NB4 (cell line): ENCODE measurements at places on chromosomes 2 and 18.
A peak's percentile ranks its signal among the peaks of the same experiment; 100 is the strongest.

GRCh38 chr18:25503567-25504081 lies 151.7 kb upstream of the ZNF521 start:
- DNase-seq, result peak; percentile 2

GRCh38 chr2:45332094-45332493 lies 279.0 kb downstream of the SRBD1 start:
- DNase-seq, result peak; percentile 25

GRCh38 chr2:233448220-233448559 lies 93.9 kb downstream of the DGKD start:
- DNase-seq, result peak; percentile 55

DNA sequence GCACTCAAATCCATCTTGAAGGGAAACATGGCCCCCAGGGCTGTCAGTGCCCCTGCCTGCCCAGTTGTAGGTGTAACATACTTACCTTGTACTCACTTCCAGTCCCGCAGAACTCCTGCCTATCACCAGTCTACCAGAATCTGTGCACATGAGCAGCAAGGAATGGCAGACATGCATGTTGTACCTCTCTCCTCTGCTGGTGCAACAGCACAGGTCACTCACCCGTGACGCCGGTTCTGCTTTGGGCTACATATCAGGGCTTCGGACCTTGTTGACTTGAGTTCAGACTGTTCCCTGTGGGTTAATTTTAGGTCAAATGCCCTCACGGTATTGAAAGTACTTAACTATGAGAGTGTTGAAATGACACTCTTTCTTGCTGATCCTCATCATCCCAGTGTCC lies 215.7 kb downstream of the TPGS2 start:
- DNase-seq, result no peak

- no peak for DNase-seq
These were observed 429.2 kb downstream of the TNS1 start for GRCh38 chr2:217573571-217573970.

- DNase-seq, result no peak
These were observed 174.7 kb upstream of the SIX3 start for GRCh38 chr2:44766777-44767176.

- no peak for DNase-seq
These were observed 670 bp upstream of the MOCOS start for GRCh38 chr18:36186461-36187192.

- peak; percentile 73 for DNase-seq
These were observed 150.0 kb upstream of the ALKAL2 start for GRCh38 chr2:437756-438393.

- DNase-seq, result no peak
These were observed 84.0 kb downstream of the DPP4 start for GRCh38 chr2:161990036-161990435.

DNA sequence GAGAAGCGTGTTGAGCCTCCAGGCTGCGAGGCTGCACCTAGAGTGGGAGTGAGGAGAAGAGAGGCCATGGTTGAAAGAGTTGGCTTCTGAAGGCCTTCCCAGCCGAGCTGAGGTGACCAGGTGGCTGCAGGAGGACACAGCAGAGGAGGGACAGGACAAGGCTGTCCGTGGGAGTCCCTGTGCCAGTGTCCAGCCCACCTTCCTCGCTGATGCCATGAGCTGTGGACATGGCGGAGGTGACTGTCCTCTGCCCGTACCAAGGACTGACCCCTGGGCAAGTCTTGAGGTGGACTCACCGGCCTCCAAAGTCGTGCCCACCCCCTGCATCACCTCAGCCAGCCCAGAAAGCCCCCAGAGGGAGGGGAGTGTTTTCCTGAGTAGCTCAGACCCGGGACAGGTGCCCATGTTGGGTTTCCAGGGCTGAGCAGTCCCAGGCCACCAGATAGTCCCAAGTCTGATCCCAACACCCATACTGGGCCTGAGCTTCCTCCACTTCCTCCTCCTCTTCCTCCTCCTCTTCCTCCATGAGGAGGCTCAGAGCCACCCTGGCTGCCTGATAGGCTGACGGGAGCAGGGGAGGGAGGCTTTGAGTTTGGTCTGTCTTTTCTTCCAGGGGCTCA lies 43.0 kb upstream of the FOSL2 start:
- DNase-seq, result no peak

DNA sequence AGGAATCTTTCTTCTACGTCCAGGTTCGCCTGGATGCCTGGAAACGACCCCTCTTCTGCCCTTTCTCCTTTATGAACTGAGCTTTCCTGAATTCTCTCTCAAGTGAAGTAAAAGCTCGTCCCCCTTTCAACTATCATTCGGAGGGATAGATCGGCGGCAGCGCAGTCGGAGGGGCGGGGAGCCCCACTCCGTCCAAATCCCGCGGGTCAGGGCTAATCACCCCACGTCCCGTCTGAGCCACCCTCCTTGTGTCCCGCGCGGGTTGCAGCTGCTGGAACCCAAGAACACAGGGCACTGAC lies 367 bp downstream of the FBXO48 start:
- DNase-seq, result no peak

DNA sequence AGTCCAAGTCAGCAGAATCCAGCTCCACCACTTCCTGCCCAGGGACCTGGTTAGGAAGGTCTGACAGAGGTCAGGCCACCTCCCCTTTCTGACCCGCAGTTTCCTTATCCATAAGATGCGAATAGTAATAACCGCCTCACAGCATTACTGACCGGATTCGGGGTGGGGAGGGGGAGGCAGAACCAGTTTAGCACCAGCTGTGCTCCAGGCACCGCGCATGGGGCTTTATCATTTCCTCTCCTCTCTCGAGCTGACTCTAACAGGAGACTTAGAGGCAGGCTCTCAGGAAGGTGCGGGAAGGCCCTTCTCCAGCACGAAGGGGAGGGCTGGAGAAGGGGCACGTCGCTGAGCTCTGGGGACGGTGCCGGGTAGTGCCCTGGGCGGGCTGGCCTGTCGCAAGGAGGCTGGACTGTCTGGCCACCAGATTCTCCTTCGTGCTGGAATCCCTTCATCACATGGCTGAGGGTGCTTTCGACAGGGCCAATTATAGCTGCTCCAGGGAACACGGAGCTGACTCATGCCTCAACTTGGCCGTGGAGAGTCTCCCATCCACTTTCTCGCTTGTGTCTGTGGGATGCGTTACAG lies 5.7 kb downstream of the EHD3 start:
- no peak for DNase-seq

- no peak for DNase-seq
These were observed 243.0 kb upstream of the CHST9 start for GRCh38 chr18:27428120-27428519.

GRCh38 chr2:1721706-1722646 lies 22.3 kb downstream of the PXDN start:
- no peak for DNase-seq

- DNase-seq, result no peak
These were observed 18.8 kb downstream of the MGAT4A start for GRCh38 chr2:98712145-98712544.

DNA sequence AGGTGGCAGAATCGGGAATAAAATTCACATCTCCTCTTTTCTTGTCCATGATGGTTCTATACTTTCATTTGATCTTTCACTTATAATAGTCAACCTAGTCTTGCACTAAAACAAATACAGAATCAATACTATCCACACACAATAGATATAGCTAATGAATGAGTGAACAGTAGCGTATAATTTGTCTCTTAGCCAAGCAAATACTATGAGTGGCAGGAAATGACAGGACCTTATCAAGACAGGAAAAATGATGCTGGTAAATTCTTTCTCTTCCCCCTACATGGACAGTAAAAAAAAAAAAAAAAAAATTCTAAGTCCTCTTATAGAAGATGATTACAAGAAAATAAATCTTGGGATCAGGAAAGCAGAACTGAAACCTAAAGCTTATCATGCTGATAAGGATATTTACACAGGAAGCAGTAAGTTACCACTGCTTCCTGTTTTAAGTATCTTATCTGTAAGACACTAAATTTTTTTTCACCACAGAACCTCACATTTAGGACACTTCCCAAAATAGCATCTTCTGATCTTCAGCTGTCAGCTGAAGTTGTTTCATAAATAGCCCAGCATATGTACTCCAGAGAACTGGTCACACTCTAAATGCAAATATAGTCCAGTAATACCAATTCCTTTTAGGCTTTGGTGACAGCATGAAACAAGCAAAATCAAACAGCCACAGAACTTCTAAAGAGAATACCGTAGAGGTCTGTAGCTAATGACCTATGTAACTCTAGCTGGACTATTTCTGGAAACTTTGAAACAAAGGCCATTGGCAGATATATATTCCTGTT lies 27.0 kb downstream of the IRS1 start:
- peak; percentile 94 for DNase-seq

DNA sequence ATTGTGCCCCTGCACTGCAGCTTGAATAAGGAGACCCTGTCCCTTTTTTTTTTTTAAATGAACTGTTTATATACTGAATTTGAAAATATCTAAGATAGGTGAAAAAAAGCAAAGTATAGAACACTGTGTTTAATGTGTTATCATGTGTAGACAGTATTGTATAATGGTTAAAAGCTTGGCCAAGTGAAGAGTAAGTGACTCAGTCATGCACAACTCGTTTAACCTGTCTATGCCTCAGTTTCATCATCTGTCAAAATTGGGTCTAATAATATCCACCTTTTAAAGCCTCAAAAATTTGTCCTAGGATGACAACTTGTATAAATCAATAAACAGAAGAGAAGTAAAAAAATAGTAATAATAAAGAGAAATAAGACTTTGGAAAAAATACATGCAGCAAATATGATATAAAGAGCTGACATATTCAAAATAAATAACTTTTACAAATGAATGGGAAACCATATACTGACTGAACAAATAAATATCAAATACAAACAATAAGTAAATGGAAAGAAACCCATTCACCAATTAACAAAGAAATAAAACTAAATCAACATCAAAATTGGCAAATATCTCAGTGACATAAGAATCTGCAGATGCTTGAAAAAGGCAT lies 113.7 kb downstream of the C2orf74 start:
- DNase-seq, result no peak

GRCh38 chr2:64681479-64681967 lies 27.8 kb upstream of the SERTAD2 start:
- peak; percentile 30 for DNase-seq

GRCh38 chr2:25129901-25130520 lies 38.4 kb downstream of the POMC start:
- DNase-seq, result peak; percentile 37

DNA sequence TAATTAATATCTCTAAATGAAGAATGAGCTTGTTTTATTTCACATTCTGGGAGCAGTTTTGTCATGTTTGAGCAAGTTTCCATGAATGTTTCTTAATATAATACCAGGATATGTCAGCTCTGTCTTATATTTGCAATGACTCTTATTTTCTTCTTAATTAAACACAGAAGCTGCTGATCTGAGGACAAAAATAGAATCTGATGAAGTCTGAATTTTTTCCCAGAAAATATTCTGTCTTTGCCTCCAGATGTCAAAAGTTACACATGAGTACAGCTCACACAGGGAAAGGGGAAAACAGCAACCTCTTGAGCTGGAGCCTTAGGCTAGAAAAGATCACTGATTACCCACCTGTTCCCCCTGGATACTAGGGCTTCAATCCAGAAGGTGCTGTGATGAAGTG lies 606.6 kb upstream of the SYT4 start:
- DNase-seq, result no peak

DNA sequence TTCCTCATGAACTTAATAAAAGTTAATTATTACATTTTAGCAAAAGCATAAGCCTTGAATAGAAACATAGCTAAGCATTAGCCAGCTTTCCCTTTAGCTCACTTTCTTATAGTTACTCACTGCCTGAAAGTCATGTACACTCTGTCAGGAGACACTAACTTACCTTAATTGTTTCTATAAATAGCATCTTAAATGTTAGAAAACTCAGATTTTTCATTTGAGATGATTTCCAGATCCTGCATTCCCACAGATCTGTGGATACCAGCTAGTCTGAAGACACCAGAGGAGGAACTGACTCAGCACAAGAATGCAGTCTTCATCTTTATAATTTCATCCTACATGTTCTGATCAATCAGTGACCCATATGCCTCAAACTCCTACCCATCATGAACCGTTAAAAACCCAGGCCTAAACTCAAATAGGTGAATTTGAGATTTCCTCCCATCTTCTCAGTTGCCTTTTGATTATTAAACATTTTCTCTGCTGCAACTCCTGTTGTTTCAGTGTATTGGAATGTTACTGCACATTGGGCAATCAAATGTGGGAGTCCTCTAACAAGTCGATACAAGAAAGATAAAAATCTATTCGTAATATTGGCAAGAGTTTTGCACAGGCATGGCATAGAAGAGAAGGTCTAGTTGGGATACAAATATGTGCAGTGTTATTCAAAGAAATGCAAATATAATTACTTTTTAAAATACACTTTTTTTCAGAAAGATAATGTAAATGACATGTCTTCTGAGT lies 857.4 kb upstream of the CDH2 start:
- no peak for DNase-seq

- no peak for DNase-seq
These were observed 504.5 kb downstream of the IRS1 start for GRCh38 chr2:226295123-226295522.

DNA sequence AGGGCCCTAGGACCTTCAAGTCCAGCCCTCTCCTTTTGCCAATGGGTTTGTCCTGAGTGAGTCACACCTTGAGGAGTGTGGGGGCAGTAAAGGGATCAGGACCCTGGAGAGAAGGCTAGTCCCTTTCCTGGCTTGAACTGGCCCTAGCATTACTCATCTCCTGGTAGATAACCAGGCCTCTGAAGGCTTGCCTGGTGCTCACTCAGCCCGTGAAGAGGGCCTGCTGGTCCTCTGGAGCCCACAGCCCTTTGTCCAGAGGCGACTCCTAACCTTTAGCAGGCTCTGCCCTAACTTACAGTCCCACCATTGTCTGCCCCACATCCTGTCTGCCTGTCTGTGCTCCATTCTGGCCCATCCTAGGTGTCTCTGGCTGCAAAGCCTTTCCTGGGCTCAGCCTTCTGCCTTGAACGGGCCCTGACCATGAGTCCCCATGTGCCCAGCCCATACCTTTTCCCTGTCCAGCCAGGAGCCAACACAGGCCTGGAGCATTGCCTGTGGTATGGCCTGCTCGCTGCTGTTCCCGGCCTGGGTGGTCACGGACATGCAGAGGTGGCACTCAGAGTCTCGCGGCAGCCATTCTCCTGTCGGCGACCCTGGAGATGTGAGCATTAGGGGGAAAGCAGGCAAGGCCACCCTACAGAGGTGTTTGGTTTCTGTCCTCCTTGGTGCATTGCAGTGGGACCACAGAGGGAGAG lies 5.0 kb downstream of the SFTPB start:
- peak; percentile 39 for DNase-seq

GRCh38 chr2:47075361-47076125 lies 79.6 kb downstream of the STPG4 start:
- no peak for DNase-seq

- DNase-seq, result peak; percentile 38
These were observed 11.1 kb downstream of the ONECUT2 start for GRCh38 chr18:57446322-57446721.

DNA sequence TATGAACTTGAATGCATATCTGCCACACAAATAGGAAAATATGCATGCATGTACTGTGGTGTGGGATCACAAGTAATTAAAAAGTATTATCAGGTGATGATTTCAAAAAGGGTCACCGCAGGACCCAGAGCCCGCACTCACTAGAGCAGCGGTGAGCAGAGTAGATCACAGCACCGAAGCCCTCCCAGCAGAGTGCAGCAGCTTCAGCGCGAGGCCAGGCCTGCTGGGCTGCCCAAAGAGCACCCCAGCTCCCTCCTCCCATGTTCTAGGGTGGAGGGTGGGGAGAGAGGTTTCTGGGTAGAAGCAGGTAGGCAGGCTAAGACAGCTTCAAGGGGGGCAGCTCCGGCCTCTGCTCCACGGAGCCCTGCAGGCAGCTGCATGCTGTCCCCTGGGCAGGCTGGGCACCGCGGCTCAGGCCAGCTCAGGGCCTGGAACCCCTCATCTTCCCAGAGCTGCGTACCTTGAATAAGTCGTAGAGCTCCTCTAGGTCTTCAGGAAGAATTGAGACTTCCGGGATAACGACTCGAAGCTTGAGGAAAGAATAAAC lies 24.9 kb downstream of the RPL31 start:
- DNase-seq, result no peak

- no peak for DNase-seq
These were observed 58.1 kb downstream of the SPOPL start for GRCh38 chr2:138559641-138560040.
